Vagina (tissue), 2 donors: ENCODE measurements at places on chromosomes 1 and 21. TPM values are rescaled to one million over a fixed set of nuclear protein-coding genes. Genes with fewer than 3 reads are reported as not detected.

Gene CENPS
- total RNA-seq = 1.2 TPM

Gene DIPK1A
- total RNA-seq = 7.9 TPM

DNA sequence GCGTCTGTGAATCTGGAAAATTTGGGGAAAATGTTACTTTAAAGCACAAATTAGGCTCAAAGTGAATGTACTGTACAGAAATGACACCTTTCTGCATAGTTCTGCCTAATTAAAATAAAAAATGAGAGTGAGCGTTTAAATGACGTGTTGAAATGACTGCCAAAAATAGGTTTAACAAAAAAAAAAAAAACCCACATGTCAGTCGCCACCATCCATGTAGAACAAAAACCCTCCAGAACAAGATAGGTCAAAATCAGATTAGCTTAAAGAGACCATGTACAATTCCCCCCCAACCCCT, 745 bp downstream of the PARP1 start:
- H3K36me3 ChIP-seq = peaks cover 2% of the 10 kb centered on the region
- H3K4me1 ChIP-seq = peaks cover 53% of the 10 kb centered on the region
- peak overlapping the region; percentile 85 for H3K27ac ChIP-seq

DNA sequence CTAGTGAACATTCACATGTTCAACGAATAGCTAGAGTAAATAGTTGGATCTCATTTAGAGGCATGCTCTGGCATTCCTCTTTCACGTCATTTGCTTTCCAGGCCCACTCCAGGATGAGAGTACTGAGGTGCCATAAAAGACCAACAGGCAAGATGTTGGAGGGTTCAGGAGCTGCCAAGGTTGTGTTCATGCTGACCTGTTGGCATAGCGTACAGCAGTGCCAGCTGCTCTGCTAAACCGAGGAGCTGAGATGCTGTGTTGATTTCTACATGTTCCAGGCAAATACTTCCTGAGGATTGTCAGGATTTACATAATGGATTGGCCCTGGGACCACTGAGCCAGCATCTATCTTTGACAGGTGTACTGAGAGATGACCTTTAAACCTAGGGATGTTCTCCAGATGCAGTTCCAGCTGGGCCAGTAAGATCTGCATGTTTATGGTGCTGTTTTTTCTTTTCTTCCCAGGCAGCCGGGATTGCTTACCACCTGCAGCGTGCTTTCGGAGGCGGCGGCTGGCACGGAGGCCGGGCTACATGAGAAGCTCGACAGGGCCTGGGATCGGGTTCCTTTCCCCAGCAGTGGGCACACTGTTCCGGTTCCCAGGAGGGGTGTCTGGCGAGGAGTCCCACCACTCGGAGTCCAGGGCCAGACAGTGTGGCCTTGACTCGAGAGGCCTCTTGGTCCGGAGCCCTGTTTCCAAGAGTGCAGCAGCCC, 66.9 kb downstream of the DISC1 start:
- no peaks in the 10 kb centered on the region for H3K4me1 ChIP-seq
- no peak overlapping the region for H3K27ac ChIP-seq
- no peaks in the 10 kb centered on the region for H3K36me3 ChIP-seq
- H3K27me3 ChIP-seq = no peaks in the 10 kb centered on the region
- no peak overlapping the region for H3K4me3 ChIP-seq

Gene PTPN14
- 24.3 TPM for total RNA-seq

- H3K4me1 ChIP-seq = no peaks in the 10 kb centered on the region
- H3K27me3 ChIP-seq = no peaks in the 10 kb centered on the region
- H3K36me3 ChIP-seq = no peaks in the 10 kb centered on the region
- no peak overlapping the region for H3K4me3 ChIP-seq
Measured at GRCh38 chr1:231724041-231724440, 97.5 kb downstream of the DISC1 start.

- H3K27me3 ChIP-seq = no peaks in the 10 kb centered on the region
- no peaks in the 10 kb centered on the region for H3K36me3 ChIP-seq
- DNase-seq = no peak
- H3K4me1 ChIP-seq = peaks cover 11% of the 10 kb centered on the region
- H3K4me3 ChIP-seq = no peak overlapping the region
Measured at GRCh38 chr1:48793863-48794262, 17.2 kb upstream of the BEND5 start.

DNA sequence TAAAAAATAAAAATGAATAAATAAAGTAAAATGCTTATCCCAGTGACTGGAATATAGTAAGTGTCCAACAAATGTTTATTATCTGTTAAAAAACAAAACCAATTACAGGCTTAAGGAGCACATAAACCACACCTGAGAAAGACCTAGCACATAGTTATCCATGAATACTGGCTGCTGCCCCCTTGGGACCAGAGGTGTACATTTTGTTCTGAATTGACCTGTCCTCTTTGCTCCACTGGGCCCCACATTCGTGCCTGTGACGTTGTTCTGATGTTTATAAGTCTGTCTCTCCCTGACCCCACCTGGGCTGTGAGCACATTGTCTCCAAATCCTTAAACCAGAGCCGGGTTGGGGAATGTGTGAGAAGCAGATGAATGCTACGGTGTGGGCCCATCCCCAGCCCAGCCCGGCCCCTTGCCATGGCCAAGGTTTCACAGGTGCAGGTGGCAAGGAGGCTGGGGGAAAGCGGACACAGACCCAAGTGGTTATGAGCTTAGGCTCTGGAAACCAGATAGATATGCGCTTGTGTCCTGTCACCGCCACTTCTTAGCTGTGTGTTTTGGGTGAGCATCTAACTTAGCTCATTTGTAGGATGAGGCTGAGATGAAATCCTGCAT, 29.1 kb downstream of the OPRD1 start:
- H3K36me3 ChIP-seq = no peaks in the 10 kb centered on the region
- H3K4me1 ChIP-seq = no peaks in the 10 kb centered on the region
- H3K27ac ChIP-seq = no peak overlapping the region
- no peak overlapping the region for H3K4me3 ChIP-seq
- no peak for DNase-seq

DNA sequence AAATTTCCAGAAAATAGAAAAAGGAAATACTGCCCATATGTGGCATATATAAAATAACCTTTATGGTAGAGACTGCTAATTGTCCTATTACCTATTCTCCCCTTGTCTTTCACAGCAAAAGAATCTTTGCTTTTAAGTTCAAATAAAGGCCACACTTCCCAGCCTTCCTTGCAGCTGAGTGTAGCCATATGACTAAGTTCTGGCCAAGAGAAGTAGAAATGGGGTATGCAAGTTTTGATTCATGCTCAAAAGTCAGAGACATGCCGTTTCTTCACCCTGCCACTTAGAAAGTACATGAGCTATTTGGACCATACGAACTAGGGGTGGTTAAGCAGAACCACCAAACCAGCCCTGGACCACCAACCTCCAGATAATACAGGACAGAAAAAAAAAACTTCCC, 18.3 kb upstream of the S100A2 start:
- H3K4me3 ChIP-seq = no peak overlapping the region
- no peaks in the 10 kb centered on the region for H3K36me3 ChIP-seq
- DNase-seq = no peak
